ENCODE measurements at places on chromosomes 12 and 14.
A peak's percentile ranks its signal among the peaks of the same experiment; 100 is the strongest.

- DNase-seq, result no peak
These were observed 21.1 kb downstream of the ZNF84 start for GRCh38 chr12:133058203-133059113.

DNA sequence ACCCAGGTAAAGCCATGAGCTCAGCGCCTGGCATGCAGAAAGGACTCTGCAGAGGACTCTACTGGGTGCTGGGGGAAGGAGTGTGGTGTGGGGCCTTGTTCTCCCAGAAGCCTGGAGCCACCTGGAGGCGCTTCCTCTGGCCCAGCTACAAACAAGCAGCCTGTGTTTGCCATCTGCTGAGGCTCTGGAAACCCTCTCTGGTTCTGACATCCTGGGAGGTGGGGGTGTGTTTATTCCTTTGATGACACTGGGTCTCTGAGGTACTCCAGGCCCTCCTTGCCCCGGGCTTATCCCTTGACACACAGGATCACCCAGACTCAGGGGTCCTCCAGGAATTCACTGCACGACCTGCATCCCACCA is 44.9 kb downstream of the RNF34 start:
- no peak for DNase-seq

DNA sequence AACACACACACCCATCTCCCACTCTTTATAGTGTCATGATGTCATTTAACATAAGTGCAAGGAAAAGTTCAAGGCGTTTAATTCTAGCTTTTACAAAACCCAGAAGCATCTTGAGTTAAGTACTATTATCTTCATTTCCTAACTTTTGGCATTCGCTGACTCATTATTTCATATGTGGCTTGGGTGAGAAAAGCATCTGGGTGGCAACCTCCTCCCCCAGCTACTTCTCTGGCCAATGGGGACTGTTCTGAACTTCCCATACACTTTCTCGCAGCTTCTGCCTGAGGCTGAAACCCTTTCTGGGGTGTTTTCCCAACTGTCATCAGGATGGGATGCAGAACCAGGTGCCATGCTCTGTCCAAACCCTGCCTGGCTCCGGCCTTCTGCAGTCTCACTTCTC is 2.8 kb upstream of the MARK3 start:
- peak; percentile 86 for DNase-seq

- no peak for DNase-seq
These were observed 82.0 kb downstream of the TMEM117 start for GRCh38 chr12:43917896-43918295.

DNA sequence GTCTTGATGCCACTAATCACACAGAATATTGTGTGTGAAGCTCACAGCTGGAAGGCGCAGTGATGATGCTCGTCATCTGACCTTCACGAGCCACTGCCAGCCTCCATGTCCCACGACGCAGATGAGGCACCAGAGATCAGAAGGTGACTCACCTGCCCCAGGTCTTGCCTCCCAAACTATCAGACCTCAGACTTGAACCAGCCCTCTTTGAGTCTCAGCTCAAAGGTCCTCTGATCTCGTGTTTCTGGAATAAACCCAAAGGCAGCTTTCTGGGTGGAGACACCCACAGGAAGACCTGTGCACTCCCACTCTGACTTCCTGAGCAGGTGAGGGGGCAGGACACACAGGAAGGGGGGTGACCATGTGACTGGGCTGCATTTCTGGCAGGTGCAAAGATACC is 19.6 kb upstream of the CHGA start:
- DNase-seq, result no peak

DNA sequence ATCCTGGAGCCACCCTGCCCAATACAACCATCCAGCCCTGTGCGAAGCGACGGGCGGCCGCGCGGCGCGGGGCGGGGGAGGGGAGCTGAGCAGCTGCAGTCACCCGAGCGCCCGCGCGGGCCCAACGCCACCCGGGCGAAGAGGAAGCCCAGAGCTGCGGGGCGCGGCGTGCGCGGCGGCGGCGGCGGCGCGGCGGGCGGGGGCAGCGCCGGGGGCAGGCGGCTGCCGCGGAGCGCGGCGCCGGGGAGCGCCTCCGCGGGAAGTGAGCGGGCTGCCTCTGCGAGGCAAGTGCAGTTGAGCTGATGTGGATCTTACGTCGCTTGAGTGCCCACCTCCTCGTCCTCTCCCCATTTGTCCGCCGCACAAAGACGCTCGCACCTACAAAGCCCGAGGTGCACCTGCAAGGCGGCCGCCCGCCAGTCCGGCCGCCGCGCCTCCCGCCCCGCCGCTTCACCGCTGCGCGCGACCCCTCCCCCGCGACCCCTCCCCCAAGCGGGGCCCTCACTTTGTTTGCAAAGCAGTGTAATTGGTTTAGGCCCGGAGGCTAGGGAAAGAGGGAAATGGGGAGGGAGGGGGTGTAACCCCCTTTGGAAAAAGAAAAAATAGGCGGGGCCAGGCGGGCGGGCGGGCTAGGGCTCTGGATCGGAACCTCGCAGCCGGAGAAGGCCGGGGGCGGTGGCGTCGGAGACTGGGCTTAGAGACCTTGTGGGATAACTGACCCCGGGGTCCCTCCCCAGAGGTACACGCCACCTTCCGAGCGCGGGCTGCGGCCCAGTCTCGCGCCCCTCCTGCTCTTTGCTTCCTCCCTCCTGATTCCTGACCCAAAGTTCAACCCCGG is at the start of the genes FOXA1 and TTC6:
TSS of gene FOXA1 (minus strand) at position 279 of the 838 bp plus-strand sequence. CDS start at position 2, 277 bp downstream.
TSS of gene TTC6 (plus strand) at position 659 of the 838 bp plus-strand sequence. CDS start 26,436 bp downstream, outside the sequence.
- peak; percentile 22 for DNase-seq

DNA sequence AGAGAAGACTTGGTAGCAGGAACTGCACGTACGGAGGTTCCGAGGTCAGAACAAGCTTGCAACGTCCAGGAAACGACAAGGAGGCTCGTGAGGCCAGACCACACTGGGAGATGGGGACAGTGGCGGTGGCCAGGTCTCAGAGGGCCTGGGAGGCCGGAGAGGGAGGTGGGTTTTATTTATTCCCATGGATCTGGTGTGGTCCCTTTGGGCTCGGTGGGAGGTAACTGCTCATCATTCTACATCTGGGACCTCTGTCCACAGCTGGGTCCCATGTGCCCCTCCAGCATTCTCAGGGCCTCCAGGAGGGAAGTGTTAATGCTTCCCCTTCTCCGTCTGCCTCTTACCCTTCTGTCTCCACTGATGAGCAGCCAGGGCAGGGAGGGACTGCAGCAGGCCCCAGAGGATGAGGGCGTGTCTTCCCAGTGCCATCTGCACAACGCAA is 35.7 kb upstream of the NCOR2 start:
- DNase-seq, result no peak

DNA sequence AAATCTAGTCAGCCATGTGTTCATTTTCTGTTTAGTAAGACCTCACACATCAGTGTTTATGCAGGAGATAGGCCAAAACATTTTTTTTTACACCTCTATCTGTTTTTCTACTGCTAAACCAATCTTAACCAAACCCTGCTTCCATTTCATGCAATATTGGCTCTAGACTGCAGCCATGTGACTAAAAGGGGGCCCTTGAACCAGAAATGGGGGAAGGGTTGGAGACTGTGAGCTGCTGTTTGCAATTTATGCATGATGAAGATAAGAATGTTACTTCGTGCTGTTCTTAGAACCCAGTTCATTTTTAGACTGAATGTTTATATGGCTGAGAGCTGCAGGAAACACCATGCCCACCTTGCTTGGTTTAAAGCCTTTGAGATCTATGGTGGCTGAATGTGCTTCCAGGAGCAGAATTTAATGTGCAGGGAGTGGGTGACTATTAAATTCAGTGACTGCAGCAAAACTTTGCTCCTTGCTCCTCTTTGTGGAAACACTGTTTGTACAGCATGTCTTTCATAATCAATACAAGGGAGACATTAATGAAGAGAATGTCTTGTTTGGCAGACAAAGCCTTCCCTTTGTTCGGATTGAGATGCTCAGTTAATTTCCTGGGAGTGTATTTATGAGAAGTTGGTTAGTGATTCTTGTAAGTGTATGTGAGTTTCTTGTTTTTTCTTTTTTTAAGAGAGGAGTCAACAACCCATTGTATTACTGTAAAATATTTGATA is 53.6 kb downstream of the CHST11 start:
- DNase-seq, result no peak

- no peak for DNase-seq
These were observed 137.5 kb upstream of the HIF1A start for GRCh38 chr14:61557854-61558253.

All from iris pigment epithelial cell (primary cell).